ENCODE measurements at places on chromosomes 1 and 21.

DNA sequence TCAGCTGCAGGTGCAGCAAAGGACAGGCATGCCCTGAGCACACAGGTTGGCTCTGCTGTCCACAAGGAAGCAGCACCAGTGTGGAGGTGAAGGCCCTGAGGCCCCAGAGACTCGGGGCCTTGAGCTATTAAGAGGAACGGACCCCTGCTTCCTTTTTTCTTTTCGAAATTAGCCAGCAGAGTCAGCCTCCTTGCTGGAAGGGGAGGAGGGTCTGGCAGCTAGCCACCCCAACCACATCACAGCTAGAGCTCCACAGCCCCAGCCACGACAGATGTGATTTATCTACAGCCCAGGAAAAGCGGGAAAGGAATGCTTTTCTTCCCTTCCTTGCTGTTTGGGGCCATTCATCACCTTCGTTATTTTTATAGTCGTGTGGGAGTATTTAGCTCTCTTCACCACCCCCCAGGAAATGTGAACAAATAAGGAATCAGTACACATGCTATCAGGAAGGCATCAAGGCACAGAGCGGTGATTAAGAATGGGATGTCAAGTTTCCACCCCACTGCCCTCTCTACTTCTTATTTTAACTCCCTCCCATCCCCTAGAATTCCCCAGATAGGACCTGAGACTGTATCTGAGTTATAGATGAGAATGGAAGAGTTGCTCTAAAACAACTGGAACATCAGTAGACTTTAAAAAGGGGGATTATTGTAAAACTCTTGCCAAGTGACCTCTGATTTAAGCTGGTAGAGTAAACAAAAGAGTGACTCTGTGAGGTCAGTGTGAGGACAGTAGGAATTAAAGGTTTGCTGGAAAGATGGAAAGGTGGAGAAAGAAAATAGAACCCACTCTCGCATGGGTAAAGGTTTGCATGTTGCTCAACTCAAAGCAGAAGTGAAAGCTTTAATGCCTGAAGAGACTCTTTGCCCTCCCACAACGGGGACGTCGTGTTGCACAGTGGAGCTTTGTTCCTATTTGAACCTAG, 224.7 kb upstream of the GJB5 start:
- DNase-seq: no peak

DNA sequence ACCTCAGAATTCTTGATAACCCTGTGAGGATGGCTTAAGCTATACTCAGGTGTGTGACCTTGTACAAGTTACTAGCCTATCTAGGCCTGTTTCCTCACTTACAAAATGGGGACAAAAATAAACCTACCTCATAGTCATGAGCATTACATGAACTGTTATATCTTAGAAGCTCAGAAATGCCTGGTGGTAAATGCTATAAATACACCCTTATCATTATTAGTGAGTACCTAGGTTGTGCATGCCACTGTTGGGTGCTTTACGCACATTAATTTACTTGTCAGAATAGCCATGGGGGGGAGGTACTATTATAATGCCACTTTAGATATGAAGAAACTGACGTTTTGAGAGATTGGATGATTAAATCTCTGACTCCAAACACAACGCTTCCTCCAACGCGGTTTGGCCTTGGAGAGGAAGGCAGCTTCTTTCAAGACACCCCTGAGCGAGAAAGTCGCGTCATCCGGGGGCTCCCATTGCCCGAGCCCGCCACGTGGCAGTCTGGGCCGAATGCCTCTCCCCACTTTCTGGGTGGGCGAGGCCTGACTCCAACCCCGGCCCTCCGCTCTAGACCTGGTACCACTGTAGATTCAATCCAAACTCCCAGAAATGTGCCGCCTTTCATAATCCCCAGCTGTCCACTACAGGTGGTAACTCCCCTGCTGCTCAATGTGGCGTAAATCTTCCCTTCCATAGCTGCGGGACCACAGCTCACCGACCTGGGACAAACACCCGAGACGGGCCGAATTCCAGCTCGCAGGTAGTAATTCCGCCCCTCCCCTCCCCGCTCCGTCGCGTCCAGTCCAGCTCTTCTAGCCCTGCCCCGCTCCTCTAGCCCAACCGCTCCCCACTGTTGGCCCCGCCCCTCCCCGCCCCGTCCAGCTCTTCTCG, 771 bp upstream of the RAD54L start:
- peak; percentile 28 for DNase-seq

- DNase-seq: no peak
These were observed 2.5 kb downstream of the PRDX6 start for GRCh38 chr1:173479649-173480048.

- no peak for DNase-seq
These were observed 115.8 kb upstream of the ARHGEF16 start for GRCh38 chr1:3338725-3339070.

DNA sequence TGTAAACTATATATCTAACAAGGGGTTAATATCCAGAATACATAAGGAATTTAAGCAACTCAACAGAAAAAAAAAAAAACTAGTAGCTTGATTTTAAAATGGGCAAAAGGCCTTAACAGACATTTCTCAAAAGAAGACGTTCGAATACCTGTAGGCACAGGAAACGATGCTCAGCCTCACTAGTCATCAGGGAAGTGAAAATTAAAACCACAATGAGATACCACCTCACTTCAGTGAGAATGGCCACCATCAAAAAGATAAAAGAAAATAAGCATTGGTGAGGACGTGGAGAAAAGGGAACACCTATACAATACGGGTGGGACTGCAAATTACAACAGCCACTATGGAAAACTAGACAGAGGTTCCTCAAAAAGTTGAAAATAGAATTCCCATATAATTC, 37.3 kb downstream of the NPHP4 start:
- DNase-seq: no peak

GRCh38 chr1:9167638-9168037, 38.7 kb upstream of the GPR157 start:
- no peak for DNase-seq

- DNase-seq: no peak
These were observed 5.4 kb downstream of the PPP2R5A start for GRCh38 chr1:212290608-212291007.

GRCh38 chr1:57637155-57637554, 213.3 kb upstream of the DAB1 start:
- DNase-seq: no peak

DNA sequence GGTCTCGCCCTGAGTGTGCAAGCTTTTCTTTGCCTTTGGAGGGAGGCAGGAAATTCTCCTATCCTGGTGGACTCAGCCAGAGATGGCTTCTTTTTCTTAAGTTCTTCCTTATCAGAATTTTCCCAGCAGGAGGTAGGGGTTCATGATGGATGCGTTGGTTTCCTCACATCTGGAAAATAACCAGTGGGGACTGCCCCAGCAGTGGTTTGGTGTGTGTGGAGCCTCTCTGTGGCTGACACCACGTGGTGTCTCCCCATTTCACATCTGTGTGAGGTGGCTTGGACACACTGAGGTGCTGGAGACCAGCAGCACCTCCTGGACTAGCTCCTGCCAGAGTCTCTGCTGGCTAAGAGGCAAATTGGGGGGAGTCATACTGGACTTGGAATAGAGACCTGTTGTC, 32.6 kb downstream of the B3GALT5 start:
- DNase-seq: no peak

GRCh38 chr1:226664413-226665101, 74.5 kb downstream of the ITPKB start:
- no peak for DNase-seq

- DNase-seq: no peak
These were observed 44.0 kb downstream of the ATP6V1G3 start for GRCh38 chr1:198496216-198497143.

- peak; percentile 66 for DNase-seq
These were observed 25.7 kb downstream of the RAB7B start for GRCh38 chr1:205977402-205978014.

DNA sequence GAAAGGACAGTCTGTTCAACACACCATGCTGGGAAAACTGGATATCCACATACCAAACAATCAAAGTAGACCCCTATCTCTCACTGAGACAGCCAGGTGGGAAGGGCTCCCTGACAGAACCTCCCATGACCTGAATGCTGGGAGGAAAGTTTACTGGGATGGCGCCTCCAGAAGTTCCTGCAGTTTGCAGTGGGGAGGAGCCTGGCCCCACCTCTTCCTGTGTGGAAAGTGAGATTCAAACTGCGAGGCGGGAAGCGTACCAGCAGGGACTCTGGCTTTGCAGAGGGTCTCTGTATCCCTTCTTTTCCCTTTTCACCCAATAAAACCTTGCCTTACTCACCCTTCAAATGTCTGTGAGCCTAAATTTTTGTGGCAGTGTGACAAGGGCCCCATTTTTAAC, 190.7 kb downstream of the HHIPL2 start:
- no peak for DNase-seq

DNA sequence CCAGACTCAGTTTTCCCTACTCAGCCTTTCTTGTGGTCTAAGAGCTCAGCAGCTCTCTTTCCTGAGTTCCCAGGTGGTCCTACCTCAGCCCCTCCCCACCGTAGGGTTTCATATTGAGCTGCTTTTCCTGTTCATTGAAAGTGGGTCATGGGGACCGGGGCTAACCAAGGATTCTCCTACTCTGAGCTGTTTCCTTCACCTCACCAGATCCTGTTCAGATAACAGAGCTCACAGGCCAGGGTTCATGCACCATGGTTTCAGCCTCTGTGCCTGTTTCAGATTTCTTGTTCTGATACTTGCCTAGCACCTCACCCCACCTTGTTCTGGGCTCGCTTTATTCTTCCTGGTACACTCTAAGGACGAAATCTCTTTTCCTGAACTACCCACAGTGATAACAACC, 8.5 kb downstream of the UBQLN4 start:
- no peak for DNase-seq

DNA sequence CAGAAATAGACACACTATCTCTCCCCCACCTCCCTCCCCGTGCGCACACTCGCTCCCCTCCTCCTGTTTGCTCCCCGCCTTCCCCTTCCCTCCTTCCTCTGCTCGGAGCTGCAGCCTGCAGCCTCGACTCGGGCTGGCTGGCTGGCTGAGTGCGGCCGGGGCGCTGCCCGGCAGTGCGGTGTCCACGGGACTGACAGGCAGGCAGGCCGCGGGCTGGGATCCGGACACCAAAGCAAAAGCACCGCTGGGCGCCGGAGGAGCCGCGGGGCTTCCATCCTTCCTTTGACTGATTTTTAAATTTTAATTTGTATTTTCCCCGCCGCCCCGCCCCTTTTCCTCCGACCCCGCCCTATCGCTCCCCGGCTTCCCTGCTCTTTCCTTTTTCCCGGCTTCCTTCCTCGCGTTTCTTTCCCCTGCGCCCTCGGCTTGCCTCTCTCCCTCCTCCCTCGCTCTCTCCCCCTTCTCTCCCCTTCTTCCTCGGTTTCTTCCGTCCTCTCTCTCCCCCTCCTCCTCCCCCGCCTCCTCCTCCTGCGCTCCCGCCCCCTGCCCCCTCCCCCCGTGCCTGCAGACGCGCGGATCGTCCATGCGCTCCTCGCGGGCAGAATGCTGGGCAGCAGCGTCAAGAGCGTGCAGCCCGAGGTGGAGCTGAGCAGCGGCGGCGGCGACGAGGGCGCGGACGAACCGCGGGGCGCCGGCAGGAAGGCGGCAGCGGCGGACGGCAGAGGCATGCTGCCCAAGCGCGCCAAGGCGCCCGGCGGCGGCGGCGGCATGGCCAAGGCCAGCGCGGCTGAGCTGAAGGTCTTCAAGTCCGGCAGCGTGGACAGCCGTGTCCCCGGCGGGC, 109.4 kb downstream of the NAV1 start:
- DNase-seq: no peak

GRCh38 chr1:53137729-53138128, 4.7 kb downstream of the SLC1A7 start:
- no peak for DNase-seq

- DNase-seq: peak; percentile 38
These were observed 30.0 kb upstream of the EPS8L3 start for GRCh38 chr1:109793486-109794318.

- DNase-seq: no peak
These were observed 72.1 kb downstream of the DNM3 start for GRCh38 chr1:171913385-171913784.

DNA sequence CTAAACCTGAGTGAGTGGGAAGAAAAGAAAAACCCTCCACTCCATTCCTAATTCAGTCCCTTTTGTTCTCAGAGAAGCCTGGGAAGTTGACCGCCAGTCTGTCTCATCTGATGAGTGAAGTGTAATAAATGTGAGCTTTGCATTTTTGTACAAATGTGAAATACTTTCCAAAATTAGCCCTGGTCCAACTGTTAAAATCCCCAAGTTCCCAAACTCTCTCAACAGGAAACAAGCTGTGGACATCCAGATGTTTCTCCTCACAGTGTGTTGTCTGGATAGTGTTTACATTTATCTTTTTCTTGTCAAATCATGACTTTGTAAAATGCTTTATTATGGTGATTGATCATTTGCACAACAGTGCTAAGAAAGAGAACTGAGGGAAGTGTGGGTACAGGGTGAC, 145.1 kb downstream of the TM2D1 start:
- DNase-seq: no peak

DNA sequence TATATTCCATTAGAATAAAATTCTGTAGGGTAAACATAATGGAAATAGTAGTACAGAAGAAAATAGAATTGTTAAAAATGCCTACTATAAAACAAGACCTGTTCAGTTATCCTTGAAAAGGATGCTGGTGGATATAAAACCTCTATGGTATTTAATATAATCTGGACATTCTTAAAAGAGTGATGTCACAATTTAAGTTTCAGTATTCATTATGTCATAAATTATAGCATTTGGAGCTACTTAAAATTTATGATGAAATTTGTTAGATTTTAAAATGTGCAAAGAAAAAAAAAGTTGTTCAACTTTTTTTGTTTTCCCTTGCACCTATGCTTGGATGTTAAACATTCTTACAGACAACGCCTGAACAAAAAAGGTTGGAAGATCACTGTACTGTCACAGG, 50.3 kb downstream of the USP48 start:
- DNase-seq: no peak

DNA sequence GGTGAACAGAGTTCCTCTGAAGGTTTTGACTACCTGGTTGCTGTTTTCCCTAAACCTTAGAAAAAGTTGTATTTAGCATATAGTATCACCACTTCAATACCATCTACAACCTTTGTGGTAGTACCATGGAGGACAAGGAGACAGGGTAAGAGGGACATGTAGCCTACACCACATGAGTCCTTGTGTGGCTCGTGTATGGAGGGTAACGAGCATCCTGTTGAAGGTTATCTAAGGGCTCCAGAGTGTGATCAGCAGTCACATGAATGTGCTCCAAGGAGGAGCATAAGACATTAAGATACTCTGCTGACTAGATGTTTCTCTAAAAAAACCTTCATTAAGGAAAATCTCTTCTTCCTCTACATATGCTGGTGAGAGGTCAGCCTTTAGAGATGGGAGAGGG, 67.3 kb downstream of the VCAM1 start:
- DNase-seq: no peak

GRCh38 chr21:34603002-34603709, 11.8 kb downstream of the RCAN1 start:
- peak; percentile 50 for DNase-seq

DNA sequence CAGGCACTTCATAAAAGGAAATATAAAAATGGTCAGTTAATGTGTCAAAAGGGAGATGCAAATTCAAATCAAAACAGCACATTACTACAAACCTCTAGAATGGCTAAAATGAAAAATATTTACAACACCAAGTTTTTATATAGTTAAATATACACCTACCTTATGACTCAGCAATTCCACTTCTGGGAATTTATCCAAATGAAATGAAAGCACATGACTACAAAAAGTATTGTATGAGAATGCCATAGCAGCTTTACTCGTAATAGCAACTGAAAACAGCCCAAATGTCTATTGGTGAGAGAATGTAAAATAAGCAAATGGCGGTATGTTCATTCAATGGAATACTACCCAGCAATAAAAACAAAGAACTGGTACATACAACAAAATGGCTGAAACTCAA, 175.8 kb upstream of the SPAG17 start:
- DNase-seq: no peak
